ENCODE measurements at places on chromosomes 16 and 17.

GRCh38 chr17:19646788-19647696 is 1.5 kb upstream of the ALDH3A2 start:
- no peak for DNase-seq

- no peak for DNase-seq
Measured at GRCh38 chr17:81398832-81399411, 3.7 kb downstream of the BAHCC1 start.

DNA sequence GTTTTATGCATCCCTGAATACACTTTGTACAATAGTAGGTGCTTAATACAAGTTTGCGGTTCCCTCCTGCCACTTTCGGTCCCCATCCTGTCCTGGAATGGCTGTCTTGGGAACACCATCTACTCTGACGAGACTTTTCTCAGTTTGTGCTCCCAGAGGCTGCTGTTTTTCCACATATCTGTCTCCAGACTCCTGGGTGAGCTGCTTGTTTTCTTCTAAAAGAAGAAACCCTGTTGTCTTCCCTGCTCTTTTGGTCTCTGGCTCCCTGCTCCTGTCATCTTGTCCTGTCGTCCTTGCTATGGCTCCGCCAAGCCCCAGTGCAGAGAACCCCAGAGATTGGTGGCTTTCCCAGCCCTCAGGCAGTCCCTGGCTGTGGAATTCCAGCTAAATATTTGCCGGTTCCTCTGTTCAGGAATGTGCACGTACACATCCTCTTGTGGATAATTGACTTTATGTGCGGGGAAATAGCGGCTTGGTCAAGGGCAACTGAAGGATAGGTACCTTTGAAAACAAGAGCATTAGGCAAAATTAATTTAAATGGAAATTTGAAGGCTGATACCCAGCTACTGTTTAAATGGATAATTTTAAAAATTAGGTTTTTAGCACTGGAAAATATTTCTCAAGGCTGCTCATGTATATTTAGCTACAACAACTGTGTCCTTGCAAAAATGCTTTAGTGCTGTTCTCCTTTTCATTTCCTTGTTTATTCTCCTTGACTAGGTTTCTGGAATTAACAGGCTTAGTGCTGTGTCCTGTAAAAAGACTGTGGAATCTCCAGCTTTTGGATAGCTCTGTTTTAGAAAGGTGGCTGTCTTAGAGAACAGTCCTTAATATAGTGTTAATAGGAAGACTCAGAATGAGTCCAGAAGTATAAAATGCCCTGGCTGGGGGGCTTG is 50.2 kb upstream of the SLC12A3 start:
- no peak for DNase-seq

DNA sequence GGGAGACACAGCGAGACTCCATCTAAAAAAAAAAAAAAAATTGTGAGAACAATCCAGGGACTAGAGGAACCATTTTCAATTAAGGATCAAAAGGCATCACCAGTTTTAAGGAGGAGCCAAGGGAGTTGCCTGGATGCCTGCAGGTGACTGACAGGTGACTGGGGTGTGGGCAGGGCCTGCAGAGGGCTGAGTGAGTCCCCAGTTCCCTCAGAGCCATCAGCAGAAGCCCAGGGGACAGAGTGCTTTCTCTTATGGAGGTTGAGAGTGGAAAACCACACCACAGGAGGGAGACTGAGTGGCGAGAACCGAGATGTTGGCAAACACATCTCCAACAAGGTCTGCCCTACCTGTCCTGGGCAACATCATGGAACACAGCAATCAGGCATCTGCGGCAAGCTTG is 27.1 kb upstream of the CREBBP start:
- no peak for DNase-seq

GRCh38 chr16:64136314-64136713 is 985.5 kb downstream of the CDH11 start:
- DNase-seq = no peak

DNA sequence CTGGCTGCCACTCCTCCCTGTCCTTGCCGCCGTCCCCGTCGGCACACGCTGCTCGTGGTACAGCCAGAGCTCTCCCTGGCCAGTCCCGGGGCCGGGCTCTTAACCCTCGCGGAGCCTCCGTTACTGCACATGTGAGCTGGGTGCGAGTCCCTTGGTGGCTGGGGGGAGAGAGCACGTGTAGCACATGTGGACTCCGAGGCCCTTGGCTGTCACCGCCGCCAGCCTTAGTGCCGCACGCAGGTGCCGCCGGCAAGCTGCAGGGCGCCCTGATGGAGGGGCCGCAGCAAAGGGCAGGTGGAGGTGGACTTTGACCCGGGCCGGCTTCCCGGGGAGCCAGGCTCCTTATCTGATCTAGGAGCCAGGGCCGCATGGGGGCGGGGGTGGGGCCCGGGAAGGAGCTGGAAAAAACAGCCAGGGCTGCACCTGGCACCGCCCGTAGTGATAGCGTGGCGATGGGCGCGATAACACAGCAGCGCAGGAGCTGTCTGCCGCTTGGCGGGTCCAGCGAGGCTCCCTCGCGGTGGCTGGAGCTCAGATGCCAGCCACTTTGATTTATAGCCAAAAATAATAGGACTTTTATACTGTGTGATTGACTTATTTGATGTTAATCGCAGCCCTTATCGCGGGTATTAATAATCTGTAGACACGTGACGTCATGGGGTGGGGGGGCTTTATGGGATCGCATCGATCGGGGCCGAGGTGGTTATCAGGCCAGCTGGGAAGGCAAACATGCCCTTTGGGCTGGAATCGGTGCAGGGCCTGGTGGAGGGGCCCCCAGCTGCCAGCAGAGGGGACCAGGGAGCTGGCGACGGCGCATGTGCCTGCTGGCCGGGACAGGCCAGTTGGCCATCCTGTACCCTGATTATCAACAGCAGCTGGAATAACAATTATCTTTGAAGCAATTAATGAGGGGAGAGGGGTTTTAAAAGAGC is 35.1 kb downstream of the ZFPM1 start:
- DNase-seq = no peak

DNA sequence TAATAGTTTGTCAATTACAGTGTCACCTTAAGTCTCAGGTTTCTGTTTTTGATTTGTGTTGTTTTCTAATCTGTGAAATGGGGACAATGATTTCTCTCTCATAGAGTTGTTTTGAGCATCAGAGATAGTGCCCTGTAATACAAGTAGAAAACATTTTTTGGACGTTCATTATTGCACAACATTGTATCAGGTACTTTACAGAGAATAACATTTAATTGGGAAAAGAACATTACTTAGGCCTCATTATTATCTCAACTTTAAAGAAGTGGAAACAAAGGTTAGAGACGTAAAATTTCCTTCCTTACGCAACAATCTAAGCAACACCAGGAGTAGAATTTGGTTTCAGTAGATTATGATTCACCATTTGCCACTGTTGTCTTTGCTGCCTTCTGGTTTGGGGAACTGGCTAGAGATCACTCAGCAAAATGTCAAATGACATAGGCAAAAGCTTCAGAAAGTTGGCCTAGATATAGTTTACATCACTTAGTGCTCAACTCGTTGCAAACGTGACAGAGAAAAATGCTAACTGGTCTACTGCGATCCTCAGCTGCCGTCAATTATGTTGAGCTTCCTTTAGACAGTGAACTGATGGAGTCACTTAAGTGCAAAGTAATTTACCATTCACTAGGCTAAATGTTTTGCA is 1026.8 kb downstream of the CDH11 start:
- DNase-seq = no peak

DNA sequence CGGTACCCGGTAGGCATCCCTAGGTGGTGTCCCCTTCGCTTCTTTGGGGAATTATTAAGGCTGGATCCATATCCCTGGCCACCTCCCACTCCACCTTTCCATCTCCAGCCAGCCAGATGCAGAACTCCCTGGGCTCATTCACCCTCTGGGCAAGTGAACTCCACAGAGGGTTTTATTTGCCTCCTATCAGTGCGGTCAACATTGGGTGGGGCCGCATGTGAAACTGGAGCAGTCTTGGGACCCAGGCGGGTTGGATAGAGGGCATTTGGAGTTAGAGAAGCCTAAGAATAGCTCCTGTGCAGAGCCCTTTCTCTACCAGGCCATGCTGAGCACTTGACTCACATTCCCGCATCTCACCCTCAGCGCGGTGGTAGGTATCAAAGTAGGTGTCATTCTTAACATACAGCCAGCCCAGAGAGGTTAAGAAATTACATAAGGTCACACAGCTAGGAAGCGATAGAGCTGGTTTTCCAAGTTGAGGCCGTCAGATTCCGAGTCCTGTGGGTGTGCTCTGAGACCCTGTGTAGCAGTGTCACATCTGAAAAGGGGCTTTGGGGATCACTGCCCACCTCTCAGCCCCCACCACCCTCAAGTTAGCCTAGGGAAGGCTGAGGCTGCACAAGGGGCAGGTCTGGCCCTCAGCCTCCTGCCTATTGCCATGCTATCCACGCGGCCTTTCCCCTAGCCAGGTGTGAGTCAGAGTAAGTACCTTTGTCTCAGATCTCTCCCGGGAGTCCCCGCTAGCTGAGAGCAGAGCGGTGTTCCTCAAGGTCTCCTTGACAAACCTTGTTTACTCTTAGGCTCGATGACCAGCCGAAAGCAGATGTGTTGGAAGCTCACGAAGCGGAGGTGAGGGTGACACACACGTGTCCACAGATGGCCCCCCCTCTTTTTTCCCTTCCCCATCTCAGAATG is 26.9 kb upstream of the LGALS9 start:
- DNase-seq = no peak

- DNase-seq = no peak
Measured at GRCh38 chr17:28347261-28347891, 10.0 kb downstream of the POLDIP2 start.

- DNase-seq = peak; percentile 80
Measured at GRCh38 chr17:3535253-3535995, 22.2 kb downstream of the TRPV3 start.

- no peak for DNase-seq
Measured at GRCh38 chr17:16135461-16135860, 79.9 kb downstream of the NCOR1 start.

- DNase-seq = no peak
Measured at GRCh38 chr17:82802075-82802780, 37.6 kb downstream of the ZNF750 start.

Measured in stimulated activated CD8-positive, alpha-beta memory T cell treated with anti-CD3 and anti-CD28 coated beads, Interleukin-4, amount 100 ng/mL, for 48 hours (primary cell).